A549 treated with dexamethasone at 1 μM for 4 hours (cell line): ENCODE measurements at places on chromosomes 4 and X. TPM values are rescaled to one million over a fixed set of nuclear protein-coding genes. Genes with fewer than 3 reads are reported as not detected.

SLITRK4 gene
- 0.01 TPM in 1 of 5 replicates, not detected in the others for total RNA-seq

WFS1 gene
- total RNA-seq = 8.4 to 13.9 TPM (median 13.1 TPM) in 5 replicates

FMR1NB gene
- not detected in 5 replicates for total RNA-seq

PRKG2 gene
- total RNA-seq = 0.65 to 0.97 TPM (median 0.71 TPM) in 5 replicates

CNKSR2 gene
- 2.0 to 2.9 TPM (median 2.7 TPM) in 5 replicates for total RNA-seq

NAA11 gene
- not detected in 5 replicates for total RNA-seq

HAUS3 gene
- total RNA-seq = 6.1 to 8.3 TPM (median 7.9 TPM) in 5 replicates

F8A2 gene
- not detected in 5 replicates for total RNA-seq

PRPS1 gene
- total RNA-seq = 89.0 to 101 TPM (median 91.9 TPM) in 5 replicates

PPM1K gene
- 0.39 to 1.0 TPM (median 0.75 TPM) in 5 replicates for total RNA-seq

ERCC6L gene
- 11.3 to 13.1 TPM (median 12.4 TPM) in 5 replicates for total RNA-seq

CT47B1 gene
- total RNA-seq = not detected in 5 replicates

ADH6 gene
- 0.12 TPM in 1 of 5 replicates, not detected in the others for total RNA-seq

PAGE4 gene
- total RNA-seq = not detected in 5 replicates

XAGE2 gene
- total RNA-seq = not detected in 5 replicates

CCKAR gene
- total RNA-seq = not detected in 5 replicates

PCDH7 gene
- total RNA-seq = 0.07 to 0.14 TPM (median 0.12 TPM) in 5 replicates

GLUD2 gene
- total RNA-seq = 1.8 to 2.4 TPM (median 2.0 TPM) in 5 replicates

RBMXL3 gene
- not detected in 5 replicates for total RNA-seq

HSD17B10 gene
- 176 to 194 TPM (median 180 TPM) in 5 replicates for total RNA-seq

MAGEB6 gene
- 0.04 TPM in 1 of 5 replicates, not detected in the others for total RNA-seq

MAGEA10 gene
- 0.03 to 0.07 TPM (median 0.05 TPM) in 3 of 5 replicates, not detected in the others for total RNA-seq

MAGEA2 gene
- total RNA-seq = 0.15 TPM in 1 of 5 replicates, not detected in the others

QRFPR gene
- 0.06 to 0.13 TPM (median 0.10 TPM) in 4 of 5 replicates, not detected in the other for total RNA-seq

TASL gene
- not detected in 5 replicates for total RNA-seq

CXCL8 gene
- total RNA-seq = 3.7 to 9.1 TPM (median 5.3 TPM) in 5 replicates

ADAMTS3 gene
- not detected in 5 replicates for total RNA-seq
